CD4-positive, alpha-beta T cell (primary cell): ENCODE measurements at places on chromosomes 6 and 20.

- no peak for DNase-seq
Measured at GRCh38 chr6:1858196-1858595, 248.5 kb downstream of the FOXC1 start.

DNA sequence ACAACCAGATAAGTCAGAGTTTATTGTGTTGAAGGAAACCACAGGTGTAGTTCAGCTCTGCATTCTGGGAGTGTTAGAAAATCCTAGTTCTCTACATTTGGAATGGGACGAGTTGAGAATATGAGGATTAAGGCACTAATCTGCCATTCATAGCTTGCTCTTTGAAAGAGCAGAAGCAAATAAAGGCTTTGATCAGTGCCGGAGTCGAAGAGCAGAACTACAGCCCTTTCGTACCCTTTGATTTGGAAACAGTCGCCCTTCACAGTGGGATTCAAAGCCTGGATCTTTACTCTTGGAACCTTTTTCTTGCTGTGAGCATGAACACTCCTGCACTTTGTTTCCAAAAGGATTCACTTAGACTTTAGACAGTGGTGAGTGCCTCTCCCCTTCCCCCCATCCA is 523.9 kb upstream of the POU3F2 start:
- DNase-seq: no peak

GRCh38 chr20:58688414-58688813 is 4.2 kb upstream of the NPEPL1 start:
- no peak for DNase-seq

GRCh38 chr6:165649166-165650137 is 13.6 kb downstream of the PDE10A start:
- DNase-seq: no peak

DNA sequence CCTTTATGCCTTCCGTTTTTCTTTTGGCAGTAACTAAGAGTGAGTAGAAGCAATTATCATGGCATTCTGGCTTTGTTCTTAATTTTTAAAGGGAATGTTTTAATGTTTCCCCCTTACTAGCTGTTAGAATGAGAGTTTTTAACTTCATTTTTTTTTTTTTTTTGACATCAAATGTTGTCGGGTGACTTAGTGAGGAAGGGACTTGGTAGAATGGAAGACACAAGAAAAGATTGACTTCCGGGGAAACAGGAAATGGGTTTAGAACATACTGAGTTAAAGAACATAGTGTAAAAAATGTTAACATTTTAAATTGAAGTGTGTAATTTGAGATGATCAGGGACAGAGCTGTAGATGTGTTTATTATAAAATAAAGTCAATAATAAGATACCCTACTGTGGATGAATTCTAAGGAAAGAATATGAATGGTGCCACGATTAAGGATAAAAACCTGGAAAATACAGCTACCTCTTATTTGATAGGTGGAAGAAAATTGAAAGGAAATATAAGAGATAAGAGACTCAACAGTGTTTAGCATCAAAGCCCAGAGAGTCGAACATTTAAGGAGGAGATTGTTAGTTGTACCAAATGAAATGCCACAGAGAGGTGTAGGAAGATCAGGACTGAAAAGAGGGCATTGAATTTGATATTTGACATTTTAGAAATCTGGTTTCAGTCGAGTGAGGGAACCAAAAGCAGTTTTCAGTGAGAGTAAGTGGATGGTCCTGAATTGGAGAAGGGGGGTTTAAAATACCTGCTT is 9.4 kb downstream of the HSF2 start:
- DNase-seq: peak; percentile 62
